CD8-positive, alpha-beta memory T cell (primary cell): ENCODE measurements at places on chromosomes 13 and 19.

DNA sequence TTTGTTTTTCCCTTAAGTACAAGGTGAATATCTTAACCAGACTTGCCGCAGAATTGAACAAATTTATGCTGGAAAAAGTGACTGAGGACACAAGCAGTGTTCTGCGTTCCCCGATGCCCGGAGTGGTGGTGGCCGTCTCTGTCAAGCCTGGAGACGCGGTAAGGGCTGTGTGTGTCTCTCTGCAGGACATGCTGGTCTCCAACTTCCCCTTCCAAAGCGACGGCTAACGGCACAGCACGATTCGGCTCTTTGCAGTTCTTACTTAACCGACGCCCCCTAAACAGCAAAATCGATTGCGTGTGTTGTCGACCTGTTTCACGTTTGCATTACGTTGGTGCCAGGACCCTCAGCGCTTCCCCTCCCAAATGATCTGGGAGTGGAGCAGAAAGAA, 73.2 kb downstream of the GGACT start:
- no peak for DNase-seq

GRCh38 chr19:35140207-35140961, 1.8 kb downstream of the FXYD1 start:
- no peak for DNase-seq

DNA sequence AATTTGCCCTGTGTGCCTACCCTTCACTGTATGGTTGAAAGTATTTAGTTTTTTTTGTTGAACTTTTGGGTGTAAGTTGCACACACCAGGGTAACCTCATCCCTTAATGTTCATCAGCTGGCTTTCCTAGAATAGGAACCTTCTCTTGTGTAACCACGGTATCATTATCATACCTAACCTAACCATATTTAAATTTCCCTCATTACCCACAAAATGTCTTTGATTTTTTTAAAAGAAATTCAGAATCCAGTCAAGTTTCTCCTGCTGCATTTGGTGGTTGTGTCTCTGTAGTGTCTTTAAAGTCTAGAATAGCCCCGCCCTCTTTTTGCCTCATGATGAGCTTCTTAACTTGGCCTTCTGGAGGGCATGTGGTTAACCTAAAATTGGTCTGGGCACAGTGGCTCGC, 80.3 kb downstream of the RYR1 start:
- no peak for DNase-seq

GRCh38 chr13:40528881-40529280, 137.6 kb downstream of the FOXO1 start:
- DNase-seq = no peak

DNA sequence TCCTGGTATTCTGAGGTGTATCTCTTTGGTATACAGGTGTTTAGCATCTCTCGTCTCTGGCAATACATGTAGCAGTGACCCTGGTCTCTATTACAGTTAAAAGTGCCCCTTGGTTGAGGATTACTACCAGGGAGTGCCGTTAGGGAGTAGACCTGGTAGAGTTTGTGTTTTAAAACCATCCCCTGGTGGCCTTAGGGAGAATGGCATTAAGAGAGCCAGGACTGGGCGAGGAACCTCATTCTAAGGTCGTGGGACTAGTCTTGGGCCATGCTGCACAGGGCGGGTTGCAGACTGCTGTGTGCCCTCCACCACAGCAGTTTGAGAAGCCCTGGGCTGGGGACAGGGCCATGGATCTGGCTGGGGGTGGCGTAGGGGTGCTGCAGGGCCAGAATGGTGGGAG, 35.0 kb downstream of the B3GLCT start:
- no peak for DNase-seq

DNA sequence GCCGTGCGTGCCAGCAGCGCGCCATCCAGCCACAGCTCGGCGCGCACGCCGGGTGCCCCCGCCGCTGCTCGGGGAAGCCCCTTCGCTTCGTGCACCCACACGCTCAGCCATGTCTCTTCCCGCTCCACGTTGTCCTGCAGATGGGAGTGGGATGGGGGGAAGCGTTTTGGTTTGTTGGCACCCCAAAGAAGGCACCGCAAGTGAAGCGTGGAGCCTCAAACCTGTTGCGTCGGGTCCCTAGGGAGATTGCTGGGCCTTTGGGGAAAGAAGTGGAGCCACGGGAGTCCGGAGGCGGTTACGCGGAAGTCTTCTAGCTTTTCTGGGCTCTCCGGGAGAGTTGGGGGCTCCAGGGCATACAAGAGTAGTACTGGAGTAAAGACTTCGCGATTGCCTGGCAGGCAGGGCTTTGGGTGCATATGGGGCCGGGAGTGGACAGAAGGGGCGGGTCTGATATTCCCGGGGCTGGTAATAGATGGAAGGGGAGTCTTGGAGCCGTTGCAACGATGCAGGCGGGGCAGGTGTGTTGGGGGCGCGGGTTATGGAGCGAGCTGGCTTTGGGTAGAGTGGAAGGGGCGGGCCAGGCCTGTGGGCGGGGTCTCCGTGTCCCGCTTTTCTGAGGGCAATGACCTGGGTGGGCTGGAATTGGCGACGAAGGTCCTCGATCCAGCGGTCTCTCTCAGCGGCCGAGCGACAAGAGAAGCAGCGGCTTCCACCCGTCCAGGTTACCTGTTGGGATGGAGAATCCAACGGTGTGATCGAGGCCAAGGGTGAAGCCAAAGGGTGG, 6.5 kb downstream of the RASAL3 start:
- DNase-seq = no peak
